ENCODE measurements at places on chromosomes 6 and 20.

GRCh38 chr20:36663031-36663430 lies 17.0 kb upstream of the SLA2 start:
- no peak overlapping the region for H3K4me3 ChIP-seq
- H3K4me1 ChIP-seq: no peaks in the 10 kb centered on the region
- no peak overlapping the region for H3K27ac ChIP-seq

GRCh38 chr20:60477958-60478357 lies 519.7 kb downstream of the CDH26 start:
- no peaks in the 10 kb centered on the region for H3K36me3 ChIP-seq
- H3K4me3 ChIP-seq: no peak overlapping the region
- H3K4me1 ChIP-seq: no peaks in the 10 kb centered on the region
- H3K27me3 ChIP-seq: no peaks in the 10 kb centered on the region
- DNase-seq: no peak

DNA sequence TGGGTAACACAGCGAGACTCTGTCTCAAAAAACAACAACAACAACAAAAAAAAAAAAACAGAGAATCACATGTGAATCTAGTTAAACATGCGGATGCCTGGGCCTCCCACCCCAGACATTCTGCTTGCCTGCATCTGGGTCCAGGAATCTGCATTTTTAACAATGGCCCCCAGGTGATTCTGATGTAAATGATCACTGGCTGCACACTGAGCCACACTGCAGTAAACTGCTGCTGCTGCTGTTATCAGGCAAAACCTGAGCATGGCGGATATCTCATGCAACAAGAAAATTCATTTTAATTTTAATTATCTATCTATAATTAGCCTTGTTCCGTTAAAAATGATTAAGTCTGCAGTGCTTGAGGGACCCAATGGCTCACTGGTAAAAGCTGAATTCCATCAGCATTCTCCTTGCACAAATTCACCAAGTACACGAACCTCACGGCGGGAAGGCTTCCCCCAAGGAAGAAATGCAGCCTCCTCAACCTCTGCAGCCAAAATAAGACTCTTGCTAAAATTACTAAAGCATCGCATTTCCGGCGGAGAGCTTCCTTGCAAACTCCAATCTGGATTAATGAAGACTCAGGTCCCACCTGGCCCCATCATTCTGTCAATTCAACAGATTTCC lies 81.6 kb upstream of the SNX9 start:
- H3K27ac ChIP-seq: no peak overlapping the region
- H3K4me3 ChIP-seq: no peak overlapping the region
- DNase-seq: no peak
- no peaks in the 10 kb centered on the region for H3K27me3 ChIP-seq
- no peaks in the 10 kb centered on the region for H3K4me1 ChIP-seq
- H3K36me3 ChIP-seq: no peaks in the 10 kb centered on the region

GRCh38 chr20:1801929-1802306 lies 93.3 kb upstream of the SIRPA start:
- H3K27me3 ChIP-seq: peaks cover 49% of the 10 kb centered on the region
- peak overlapping the region; percentile 63 for H3K4me3 ChIP-seq
- no peaks in the 10 kb centered on the region for H3K36me3 ChIP-seq
- H3K27ac ChIP-seq: no peak overlapping the region
- H3K4me1 ChIP-seq: peaks cover 38% of the 10 kb centered on the region

DNA sequence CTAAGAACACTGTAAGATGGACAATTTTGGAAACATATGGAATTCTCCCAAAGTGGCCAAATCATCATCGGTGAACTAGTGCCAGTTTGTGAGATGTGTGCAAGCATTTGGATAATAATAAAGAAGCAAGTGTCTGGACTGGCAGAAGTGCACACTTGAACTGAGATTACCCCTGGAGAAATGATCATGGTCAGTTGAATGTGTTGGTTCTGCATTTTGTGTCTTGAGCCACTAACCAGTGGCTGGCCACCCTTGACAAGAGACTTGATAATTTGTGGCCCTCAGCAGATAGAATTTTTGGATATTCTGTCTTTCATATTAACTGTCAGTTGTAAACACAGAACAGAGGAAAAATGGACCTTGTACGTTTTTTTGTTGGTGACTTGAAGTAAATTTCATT lies 37.4 kb downstream of the CITED2 start:
- H3K27me3 ChIP-seq: no peaks in the 10 kb centered on the region
- H3K27ac ChIP-seq: no peak overlapping the region
- H3K36me3 ChIP-seq: no peaks in the 10 kb centered on the region
- H3K4me1 ChIP-seq: no peaks in the 10 kb centered on the region
- no peak for DNase-seq

- H3K27ac ChIP-seq: no peak overlapping the region
- H3K27me3 ChIP-seq: no peaks in the 10 kb centered on the region
Observed at GRCh38 chr6:29986179-29986781, 43.9 kb downstream of the HLA-A start.

- H3K4me1 ChIP-seq: no peaks in the 10 kb centered on the region
- DNase-seq: no peak
- H3K27me3 ChIP-seq: no peaks in the 10 kb centered on the region
- no peak overlapping the region for H3K4me3 ChIP-seq
- no peaks in the 10 kb centered on the region for H3K36me3 ChIP-seq
Observed at GRCh38 chr20:58482416-58482815, 32.8 kb downstream of the APCDD1L start.

DNA sequence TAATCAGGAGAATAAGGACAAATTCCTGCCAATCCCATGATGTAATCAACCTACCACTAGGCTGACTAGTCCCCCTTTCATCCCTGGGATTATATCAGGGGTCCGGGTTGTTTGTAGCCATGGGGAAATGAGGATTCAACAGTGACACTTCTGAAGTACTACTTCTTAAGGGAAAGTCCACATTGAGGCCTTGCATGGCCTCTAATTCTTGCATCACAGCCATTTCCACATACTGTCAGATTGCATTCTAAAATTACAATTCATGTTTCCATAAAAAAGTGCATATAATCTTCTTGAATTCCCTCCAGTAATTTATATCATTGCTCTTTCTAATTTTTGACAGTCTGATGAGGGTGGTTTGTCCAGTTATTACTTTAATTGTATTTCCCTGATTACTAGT lies 184.2 kb downstream of the PHF3 start:
- H3K36me3 ChIP-seq: no peaks in the 10 kb centered on the region
- H3K4me1 ChIP-seq: peaks cover 10% of the 10 kb centered on the region
- no peaks in the 10 kb centered on the region for H3K27me3 ChIP-seq
- no peak overlapping the region for H3K27ac ChIP-seq
- no peak for DNase-seq

DNA sequence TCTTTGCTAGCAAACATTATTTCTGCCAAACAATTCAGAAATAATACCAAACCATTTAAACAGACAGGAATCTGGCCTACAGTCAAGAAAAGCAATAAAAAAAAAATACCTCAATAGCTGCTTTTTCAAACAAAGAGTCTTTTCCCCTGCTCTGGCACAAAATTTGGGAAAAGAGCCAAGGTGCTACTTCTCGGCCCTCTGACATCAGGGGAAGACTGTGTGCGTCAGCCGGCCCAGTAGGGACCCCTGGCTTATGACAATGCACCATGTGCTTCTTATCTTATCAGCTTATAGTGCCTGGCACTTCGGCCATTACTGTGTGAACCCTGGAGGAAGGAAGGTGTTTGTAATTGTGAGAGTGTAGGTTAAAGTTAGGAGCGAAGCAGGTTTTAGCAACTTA lies 89.4 kb downstream of the PDE10A start:
- no peaks in the 10 kb centered on the region for H3K36me3 ChIP-seq
- DNase-seq: peak; percentile 88
- peak overlapping the region; percentile 78 for H3K27ac ChIP-seq
- no peaks in the 10 kb centered on the region for H3K27me3 ChIP-seq
- no peak overlapping the region for H3K4me3 ChIP-seq

GRCh38 chr20:25675161-25675560 lies 21.5 kb downstream of the ZNF337 start:
- no peaks in the 10 kb centered on the region for H3K4me1 ChIP-seq
- DNase-seq: no peak
- H3K36me3 ChIP-seq: peaks cover 65% of the 10 kb centered on the region
- H3K27ac ChIP-seq: no peak overlapping the region
- H3K4me3 ChIP-seq: no peak overlapping the region

DNA sequence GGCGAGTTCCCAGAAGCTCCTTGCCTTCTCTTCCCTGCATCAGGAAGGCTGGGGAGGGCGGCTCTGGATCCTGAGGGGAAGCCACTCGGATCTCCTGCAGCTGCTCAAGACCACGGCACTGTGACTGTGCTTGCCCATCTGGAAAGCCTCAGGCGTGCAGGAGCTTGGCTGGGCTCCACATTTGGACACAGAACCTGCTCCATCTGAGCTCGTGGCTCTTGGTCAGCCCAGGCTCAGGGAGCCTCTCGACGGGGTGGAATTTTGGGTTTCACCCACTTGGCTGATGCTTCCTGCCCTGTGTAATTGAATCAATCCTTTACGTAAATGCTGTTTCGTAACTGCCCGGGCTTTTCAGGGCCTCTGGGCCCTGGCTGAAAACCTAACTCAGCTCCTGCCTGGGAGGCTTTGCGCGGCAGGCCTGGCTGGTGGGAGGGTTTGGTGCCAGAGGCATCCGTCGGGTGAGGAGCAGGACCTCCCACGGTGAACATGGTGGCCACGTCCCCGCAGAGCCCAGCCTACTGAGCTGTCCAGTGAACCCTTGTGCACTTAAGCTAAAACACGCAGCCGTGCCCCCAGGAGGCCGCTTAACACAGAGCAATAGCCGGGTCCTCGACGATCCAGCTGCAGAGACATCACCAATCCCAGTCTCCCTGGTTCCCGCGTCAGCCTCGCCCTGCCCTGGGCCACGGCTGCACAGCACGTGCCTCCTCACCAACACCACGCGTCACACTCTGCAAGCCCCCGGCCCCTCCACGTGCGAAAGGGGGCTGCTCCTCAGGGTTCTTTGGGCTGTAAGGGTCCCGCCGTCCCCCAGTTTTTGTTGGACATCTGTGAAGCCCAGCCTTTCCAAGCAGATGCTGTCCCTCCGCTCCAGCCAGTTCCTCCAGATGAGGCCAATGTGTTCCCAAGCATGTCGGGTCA lies 241.0 kb downstream of the DLL1 start:
- H3K4me3 ChIP-seq: no peak overlapping the region
- peak overlapping the region; percentile 77 for H3K27ac ChIP-seq
- peak; percentile 93 for DNase-seq
